CD4-positive, alpha-beta T cell treated with Interleukin-6 for 4 hours (primary cell): ENCODE measurements at places on chromosomes 16 and 17.

- no peak for DNase-seq
Measured at GRCh38 chr17:1244606-1245012, 25.6 kb upstream of the BHLHA9 start.

- no peak for DNase-seq
Measured at GRCh38 chr17:60671482-60671881, 6.2 kb upstream of the BCAS3 start.

DNA sequence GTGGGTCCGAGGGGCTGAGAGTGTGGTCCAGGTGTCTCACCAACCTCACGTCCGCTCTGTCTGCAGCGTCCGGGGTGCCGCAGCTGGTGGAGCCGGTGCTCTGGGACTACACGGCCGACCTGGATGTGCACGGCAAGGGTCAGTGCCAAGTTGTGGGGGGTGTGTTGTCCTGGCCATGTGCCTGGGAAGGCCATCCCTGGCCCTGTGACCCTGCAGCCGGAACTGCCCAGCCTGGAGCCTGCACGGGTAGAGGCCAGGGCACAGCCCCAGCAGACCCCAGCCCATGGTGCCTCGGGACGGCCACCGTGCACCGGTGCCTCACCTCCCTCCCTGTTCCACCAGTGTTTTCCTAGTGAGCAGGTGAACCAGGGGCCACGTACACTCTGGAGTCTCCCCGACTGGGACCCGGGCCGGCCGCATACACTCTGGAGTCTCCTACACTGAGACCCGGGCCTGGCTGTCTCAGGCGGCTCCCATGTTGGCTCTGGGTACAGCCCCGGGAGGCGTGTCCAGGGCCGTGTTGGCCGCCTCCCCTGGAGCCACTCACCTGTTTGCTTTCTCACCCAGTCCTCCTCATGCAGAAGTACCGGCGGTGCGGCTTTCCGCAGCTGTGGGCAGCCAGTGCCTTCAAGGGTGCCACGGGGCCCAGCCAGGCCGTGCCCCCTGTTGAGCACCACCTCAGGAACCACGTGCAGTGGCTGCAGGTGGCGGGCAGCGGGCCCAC is 13.8 kb downstream of the CYBC1 start:
- DNase-seq: no peak

GRCh38 chr16:4850211-4850610 is 2.9 kb downstream of the UBN1 start:
- DNase-seq: no peak

DNA sequence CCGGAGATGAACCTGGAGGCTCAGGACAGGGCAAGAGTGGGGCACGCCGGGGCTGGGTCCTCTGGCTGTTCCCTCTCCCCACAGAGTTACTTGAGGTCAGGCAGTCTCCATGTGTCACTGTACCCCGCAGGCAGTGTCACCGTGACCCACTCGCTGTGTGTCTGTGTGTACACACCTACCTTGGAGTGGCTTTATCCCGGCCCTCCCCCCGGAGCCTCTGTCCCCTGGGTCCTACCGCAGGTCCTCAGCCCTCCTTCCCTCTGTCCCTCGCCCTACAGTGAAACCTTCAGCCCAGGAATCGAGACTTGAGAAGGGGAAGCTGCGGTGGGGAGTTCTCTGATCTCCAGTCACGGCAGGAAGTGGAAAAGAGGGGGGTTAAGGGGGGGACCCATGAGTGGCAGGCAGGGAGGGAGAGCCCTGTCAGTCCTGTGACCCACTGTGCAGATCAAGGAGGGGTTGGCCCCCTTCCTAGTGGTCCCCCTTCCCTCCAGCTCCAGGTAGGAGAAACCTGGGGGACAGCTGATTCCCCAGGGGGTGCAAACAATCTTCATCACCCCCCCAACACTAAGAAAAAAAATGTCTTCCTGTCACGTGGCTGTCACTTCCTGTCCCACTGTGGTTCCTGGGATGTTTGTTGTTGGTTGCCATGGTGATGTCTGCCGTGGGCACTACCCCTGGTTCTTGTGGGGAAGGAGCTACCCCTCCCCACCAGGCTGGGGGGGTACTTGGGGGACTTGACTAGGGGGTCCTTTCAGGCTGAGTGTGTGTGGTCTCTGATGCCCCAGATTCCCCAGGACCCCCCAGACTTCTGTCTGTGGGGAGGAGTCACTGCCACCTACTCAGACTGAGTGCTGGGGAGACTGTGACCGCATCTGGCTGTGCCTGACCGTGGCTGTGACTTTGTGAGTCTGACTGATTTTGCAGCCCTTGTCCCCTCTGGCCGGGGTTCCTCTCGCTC is 13.7 kb downstream of the RARA start:
- peak; percentile 87 for DNase-seq
